ENCODE measurements at places on chromosomes 11 and 22.

- DNase-seq, result no peak
Observed at GRCh38 chr22:44107340-44107739, 73.4 kb upstream of the PARVG start.

DNA sequence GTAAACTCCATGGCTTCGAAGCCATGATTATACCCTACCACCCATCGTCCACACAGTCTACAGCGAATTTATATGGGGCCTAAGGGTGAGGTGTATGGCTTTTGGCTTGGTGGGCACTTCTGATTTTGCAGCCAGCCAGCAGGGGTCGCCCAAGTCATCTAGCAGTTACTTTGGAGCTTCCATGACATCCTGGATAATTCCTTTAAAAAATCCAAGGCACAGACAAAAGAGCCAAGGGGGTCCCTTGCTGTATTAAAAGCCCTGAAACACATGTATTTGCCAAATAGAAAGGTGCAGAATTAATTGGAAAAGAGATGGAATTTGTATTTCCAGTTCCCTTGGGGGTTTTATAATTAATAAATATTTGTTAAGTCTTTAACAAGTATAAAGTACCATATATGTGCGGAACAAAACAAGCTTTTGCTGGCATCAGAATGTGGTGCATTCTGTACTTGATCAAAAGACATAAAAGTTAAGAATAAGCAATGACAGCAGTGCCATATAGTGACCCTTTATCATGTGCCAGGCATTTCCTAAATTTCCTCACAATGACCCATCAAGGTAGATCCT, 132.8 kb upstream of the PITPNB start:
- DNase-seq, result peak; percentile 82

DNA sequence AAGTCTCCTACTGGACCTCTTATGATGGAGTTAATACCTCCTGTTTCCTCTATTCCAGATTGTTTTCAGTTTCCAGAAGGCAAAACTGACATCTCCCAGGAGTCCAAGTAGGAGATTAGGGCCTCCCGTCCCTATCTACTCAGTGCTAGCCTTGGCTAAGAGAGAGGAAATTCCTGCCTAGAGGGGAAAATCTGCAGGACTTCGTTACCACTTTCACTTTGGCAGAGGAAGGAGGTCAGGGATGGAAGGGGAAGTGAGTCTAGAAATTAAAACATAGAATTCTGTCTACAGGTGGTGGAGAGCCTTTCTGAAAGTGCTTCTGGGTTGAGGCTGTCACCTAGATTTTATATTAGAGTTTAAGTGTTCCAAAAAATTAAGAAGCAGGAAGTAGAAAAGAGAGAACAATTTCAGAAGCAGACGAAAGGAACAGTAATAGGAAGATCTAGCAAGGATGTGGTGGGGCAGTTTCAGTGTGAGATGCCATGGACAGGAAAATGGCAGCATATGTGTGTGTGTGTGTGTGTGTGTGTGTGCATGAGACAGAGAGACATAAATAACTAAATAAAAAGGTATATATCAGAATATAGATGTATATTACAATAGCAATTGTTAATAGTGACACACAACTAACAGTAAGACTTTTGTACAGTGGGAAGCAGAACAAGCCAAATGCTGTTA, 2.4 kb upstream of the TRIM68 start:
- DNase-seq, result peak; percentile 7

- peak; percentile 85 for DNase-seq
Observed at GRCh38 chr22:37498289-37498909, 12.2 kb upstream of the MFNG start.
